ENCODE measurements at places on chromosomes 1 and 21. TPM values are rescaled to one million over a fixed set of nuclear protein-coding genes. Genes with fewer than 3 reads are reported as not detected.

Gene SYTL1
- total RNA-seq, result 28.7 TPM

Gene PCSK9
- total RNA-seq, result 35.5 TPM

GRCh38 chr1:241156231-241156965 is 200.6 kb downstream of the RGS7 start:
- DNase-seq, result no peak

GRCh38 chr21:45859041-45859761 is 122.4 kb upstream of the COL6A1 start:
- no peak for DNase-seq

DNA sequence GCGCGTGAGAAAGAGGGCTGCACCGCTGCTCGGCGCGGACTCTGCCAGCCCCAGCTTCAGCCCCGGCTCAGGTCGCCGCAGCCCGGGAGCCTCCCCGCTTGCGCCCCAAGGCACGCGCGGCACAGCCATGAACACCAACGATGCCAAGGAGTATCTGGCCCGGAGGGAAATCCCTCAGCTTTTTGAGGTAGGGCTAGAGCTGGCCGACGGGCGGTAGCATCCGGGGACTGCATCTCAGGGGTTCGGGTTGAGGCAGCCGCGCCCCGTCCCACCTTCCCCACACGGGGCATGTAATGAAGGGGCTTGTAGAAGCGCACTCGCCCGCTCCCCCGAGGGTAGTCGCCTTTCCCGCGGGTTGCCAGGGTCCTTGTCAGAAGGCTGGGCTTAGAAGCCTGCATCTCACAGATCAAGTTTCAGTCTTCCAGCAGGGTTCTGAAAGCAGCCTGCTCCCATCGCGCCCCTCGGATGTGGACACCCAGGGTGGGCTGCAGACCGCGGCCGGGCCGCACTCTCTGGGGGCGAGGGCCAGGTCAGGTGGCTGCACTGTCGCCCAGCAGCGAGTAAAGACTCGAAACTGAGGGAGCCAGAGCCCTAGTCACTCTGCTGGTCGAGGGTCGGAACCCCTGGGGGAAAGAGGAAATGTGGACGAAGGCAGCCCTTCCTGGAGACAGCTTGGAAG is 507 bp downstream of the AK5 start:
- DNase-seq, result no peak

DNA sequence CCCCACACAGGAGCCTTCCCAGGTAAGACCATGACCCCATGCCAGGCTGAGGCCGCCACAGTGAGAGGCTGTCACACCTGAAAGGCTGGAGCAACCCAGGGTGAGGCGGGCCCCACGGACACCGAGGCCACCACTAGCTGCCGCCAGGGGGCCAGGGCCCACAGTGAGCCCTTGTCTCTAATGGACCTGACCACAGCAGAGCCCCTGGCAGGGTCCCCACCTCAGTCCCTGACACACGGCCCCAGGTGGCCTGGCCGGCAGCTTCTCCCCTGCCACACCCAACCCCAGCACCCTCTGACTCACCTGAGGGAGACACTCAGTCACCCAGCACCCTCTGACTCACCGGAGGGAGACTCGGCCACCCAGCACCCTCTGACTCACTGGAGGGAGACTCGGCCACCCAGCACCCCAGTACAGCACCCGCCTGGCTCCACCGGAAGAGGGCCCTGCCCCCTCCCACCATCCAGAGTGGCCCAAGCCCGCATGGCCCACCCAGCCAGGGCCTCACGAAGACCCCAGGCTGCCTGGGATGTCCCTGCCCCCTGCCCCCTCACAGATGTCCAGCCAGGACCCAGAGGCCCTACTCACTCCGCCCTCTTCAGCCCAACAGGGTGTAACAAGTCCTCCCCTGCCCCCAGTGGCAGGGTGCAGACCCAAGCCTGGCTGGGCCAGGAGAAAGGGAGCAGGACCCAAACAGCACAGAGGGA is 4.4 kb downstream of the DVL1 start:
- DNase-seq, result peak; percentile 86

- no peak for DNase-seq
These were observed 28.2 kb downstream of the CD34 start for GRCh38 chr1:207882692-207883091.
